ENCODE measurements at places on chromosomes 2 and 18.

GRCh38 chr2:209788925-209789324 lies 17.3 kb downstream of the UNC80 start:
- no peak for DNase-seq

GRCh38 chr2:118464046-118464445 lies 375.8 kb downstream of the INSIG2 start:
- no peak for DNase-seq

- DNase-seq = no peak
These were observed 518.6 kb upstream of the FSIP2 start for GRCh38 chr2:185219981-185220380.

GRCh38 chr2:68653034-68653433 lies 9.7 kb downstream of the PROKR1 start:
- no peak for DNase-seq

GRCh38 chr2:219369447-219369861 lies 18.3 kb downstream of the DNPEP start:
- no peak for DNase-seq

DNA sequence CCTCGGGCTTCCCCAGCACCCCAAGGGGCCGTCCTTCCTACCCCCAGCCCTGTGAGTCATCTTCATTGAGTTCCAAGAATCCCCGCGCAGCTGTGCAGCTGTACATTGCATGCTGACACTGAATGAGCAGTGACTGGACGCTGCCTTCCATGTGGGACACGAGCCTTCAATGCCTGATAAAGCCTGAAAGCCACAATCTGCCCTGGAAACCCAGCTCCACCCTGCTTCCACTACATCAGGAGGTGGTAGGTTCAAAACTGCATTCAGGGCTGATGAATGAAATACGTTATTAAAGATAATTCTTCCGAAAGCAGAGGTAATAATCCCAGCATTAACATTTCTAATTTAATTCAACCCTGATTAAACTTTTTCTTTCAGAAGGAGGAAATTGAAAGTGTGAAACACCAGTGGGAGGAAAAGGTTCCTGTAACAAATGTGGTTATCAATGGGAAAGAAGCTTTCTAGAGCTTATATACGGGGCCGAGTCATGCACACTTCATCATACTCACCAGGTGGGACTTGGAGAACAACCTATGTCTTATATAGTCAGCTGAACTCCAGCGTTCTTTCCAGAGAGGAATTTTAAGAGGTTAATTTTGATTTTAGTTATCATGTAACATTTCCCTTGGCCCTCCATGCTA lies 360.1 kb downstream of the LPIN1 start:
- no peak for DNase-seq

DNA sequence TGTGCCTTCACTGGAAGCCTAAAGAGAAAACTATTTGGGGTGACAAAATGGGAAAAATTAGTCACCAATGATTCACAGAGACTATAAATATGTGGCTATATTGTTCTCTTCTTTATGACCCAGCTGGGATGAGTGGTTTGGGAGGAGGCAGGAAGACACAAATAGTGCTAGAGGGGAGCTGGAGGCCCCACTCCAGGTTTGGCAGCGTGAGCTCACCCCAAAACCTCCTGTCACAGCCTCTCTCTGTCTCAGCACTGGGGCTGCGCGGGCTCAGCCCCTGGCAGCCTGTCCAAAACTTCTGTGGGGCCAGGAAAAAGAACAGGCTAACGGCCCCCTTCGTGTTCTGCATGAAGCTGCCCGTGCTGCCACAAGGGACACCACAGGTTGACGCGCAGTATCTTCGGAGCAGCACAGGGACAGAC lies 73.2 kb upstream of the LCLAT1 start:
- no peak for DNase-seq

Data from NCI-H146 (cell line).